ENCODE measurements at places on chromosomes 2 and 18.

DNA sequence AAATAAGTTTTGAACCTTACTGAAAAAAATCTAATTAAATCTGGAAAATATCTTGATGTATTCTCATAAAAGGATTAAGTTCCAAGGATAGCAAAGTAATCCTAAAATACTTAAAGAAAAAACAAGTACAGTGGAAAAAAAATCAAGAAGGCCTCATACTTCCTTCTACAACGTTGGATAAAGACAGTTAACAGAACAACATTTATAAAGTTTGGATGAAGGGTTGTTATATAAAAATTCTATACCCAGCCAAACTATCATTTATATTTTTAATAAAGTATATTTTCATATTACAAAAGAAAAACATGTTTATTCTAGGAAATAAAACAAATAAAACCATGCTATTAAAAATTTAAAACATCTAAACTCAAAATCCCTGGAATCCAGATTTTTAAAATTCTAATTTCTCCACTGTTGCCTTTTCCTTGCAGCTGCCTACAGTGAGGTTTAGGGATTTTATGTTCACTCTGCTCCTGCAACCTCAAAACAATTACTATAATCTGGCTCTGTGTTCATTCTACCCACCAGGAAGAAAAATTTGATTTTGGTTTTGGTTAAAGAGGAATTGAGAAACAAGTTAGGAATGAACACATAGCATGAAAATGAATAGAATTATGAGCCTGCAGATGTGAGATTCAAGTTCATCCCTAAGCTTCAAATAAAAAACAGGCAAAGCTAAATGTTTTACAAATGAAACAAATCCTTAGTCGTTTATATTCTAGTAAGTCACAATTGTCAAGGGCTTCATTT lies 142.8 kb downstream of the LPIN1 start:
- DNase-seq = no peak

- no peak for DNase-seq
These were observed 18.3 kb upstream of the TNS1 start for GRCh38 chr2:218020966-218021535.

GRCh38 chr2:240309214-240309613 lies 126.2 kb upstream of the GPC1 start:
- no peak for DNase-seq

GRCh38 chr2:197254776-197255530 lies 55.6 kb downstream of the ANKRD44 start:
- DNase-seq = no peak

- DNase-seq = peak; percentile 22
These were observed 25.3 kb downstream of the MROH2A start for GRCh38 chr2:233803292-233803911.

- no peak for DNase-seq
These were observed 172.1 kb downstream of the DSC3 start for GRCh38 chr18:30870466-30870865.

DNA sequence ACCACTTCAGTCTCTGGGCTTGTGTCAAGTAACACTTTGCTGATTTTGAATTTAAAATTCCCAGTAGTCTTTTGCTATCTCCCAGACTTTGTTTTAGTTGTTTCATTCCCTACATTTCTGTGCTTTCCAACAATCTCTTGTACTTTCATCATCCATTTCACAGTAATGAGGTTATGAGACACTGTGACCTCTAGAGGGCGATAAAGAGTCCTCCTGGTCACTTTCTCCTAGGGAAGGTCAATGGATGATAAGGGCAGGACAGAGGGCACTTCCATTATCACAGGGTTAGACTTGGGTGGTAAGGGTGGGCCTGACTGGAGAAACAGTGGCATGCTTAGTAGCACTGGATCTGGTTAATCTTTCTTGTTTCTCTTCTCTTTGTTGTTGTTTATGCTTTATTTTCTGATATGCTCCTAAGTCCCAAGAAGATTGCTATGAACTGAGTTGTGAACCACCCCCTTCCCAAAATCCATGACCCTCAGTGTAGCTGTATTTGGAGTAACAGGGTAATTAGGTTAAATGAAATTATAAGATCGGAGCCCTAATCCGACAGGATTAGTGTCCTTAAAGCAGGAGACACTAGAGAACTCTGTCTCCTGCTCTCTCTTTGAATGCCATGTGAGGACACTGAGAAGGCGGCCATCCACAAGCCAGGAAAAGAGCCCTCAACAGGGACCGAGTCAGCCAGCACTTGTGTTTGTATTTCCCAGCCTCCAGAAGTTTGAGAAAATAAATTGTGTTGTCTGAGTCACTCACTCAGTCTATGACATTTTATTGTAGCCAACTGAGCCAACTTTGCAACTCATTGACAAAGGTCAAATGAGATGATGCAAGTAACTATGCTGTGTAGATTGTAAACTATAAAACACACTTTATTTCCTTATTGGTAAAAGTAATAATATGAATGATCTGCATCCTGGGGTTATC lies 779.2 kb downstream of the CNTNAP5 start:
- DNase-seq = no peak

DNA sequence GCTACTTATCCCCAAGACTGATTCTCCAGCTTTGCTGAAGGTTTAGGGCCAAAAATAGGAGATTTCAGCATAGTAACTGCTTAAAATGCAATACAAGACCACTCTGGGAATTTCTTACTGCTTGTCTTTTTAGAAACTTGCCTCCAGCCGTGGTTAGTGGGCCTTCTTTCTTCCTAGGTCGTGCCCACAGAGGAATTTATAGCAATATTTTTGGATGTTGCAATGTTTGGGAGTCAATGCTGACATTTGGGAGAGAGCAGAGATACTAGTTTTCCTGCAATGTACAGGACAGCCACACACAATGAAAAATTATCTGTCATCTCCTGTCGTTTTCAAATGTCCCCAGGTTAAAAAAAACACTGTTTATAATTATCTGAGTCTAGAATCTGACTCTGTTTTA lies 25.6 kb upstream of the CERS6 start:
- DNase-seq = no peak

- no peak for DNase-seq
These were observed 10.1 kb upstream of the SLC11A1 start for GRCh38 chr2:218371983-218372350.

GRCh38 chr2:174217869-174218268 lies 30.5 kb downstream of the OLA1 start:
- no peak for DNase-seq

DNA sequence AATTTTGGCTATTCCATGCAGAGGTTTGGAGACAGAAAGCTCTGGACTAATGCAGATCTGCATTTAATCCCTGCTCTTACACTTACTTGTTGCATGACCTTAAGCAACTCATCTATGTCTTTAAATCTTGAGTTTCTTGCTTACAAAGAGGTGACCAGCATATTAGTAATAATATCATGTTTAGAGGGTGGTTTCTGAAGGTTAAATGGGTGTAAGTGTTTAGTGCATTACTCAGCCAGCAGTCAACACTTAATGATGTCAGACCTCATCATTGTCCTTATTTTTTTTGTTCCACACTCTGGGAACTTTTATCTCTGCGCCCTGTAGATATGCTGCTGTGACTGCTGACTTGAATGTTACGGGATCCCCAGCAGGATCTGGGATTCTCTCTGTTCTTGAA lies 1.7 kb downstream of the IL1RL1 start:
- no peak for DNase-seq

- DNase-seq = no peak
These were observed 151.3 kb upstream of the SOX11 start for GRCh38 chr2:5540856-5541255.

DNA sequence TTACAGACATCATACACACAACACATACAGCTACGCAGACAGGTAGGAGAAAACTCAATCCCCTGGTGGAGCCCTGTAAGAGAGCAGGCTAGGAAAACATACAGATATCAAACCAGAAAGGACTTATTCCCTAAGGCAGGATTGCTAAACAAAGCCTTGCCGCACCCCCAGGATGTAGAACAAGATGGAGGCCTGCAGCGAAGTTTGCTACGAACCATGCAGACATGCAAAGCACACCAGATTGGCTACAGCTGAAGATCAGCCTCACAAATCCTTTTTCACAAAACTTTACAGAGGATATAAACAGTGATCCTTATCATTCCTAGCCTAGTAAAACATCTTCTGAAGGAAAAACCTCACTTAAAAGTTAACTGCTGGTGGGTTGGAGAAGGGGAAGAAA lies 28.3 kb downstream of the C18orf54 start:
- DNase-seq = no peak

- DNase-seq = peak; percentile 14
These were observed 1.5 kb downstream of the GIGYF2 start for GRCh38 chr2:232698556-232699091.

- DNase-seq = no peak
These were observed 53.5 kb downstream of the ATL2 start for GRCh38 chr2:38323623-38324022.

DNA sequence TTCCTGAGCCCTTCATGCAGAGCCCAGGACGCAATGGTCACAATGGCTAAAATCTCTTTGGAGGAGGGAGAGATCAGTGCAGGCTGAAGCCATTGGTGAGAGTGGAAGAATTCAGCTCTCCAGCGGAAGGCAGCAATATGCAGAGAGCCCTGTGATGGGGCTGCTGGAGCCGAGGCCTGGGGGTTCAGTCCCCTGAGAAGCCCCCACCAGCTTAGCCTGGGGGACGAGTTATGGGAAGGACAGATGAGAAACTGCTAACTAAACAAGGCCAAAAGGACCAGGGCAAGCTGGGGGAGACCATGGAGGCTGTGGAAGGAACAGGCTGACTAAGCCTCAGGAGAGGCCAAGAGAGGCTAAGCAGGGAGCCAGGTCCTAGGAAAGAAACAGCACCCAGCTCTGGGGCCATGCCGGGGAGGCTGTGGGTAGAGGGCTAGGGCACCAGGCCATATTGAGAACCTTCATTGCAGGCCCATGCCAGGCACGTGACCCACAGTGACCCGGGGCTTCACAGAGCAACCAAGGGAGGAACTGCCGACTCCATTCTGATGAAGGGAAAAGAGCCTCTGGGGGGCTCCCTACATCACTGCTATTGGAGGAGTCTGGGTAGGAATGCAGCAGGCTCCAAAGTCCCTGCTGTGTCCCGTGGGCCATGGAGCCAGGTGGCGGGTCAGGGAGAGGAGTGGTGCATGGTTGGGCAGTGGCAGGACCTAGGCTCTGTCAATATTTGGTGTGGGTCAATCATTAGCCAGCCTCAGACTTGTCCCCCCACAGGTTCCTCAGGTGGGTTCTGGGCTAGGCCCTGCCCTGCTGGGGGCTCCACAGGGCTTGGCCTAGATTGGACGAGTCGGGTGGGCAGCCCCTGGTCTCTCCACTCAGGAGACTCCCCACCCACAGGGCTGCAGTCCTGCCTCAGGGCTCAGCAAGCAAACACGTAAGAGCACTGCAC lies 19.8 kb downstream of the PROC start:
- no peak for DNase-seq

DNA sequence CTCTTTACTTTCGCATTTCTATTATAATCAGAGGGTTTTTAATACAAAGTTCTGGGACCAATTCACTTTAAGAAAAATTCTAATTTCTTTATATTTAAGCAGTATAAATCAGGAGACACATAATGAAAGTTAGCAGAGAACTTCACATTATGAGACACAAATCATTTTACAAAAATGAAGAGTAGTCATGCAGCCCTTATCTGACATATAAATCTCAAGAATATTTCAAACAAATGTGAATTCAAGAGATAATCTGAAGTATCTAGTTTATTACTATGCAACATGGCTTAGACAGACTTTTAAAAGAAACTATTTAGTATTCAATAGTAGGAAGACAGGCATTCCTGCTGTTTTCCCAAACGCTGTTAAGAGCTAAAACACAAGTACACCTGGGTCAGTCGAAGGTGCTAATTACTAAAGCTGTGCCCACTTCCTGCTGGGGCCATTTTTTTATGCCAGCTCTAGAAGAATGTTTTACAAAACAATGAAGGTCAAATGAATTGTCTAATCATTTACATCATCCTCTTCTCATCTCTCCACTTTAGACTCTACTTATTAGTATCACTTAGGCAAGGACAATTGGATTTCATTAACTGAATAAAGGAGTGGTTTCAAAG lies 40.2 kb downstream of the CWC22 start:
- DNase-seq = no peak

DNA sequence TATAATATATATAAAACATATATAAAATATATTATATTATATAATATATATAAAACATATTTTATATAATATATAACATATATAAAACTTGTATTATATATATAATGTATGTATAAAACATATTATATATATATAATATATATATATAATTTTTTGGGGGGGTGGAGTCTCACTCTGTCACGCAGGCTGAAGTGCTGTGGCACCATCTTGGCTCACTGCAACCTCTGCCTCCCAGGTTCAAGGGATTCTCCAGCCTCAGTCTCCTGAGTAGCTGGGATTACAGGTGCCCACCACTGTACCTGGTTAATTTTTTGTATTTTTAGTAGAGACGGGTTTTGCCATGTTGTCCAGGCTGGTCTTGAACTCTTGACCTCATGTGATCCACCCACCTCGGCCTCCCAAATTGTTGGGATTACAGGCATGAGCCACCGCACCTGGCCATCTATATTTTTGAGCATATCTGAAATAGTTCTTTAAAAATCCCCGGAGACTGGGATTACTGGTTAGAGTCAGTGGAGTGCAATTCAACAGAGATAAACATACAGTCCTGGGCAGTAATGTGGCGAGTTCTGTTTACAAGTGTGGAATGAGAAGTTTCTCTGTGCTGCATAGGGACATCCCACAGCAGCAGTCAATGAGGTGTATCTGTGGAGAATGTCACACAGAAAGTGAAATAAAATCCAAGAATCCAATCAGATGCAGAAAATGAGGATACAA lies 208.4 kb downstream of the MYCN start:
- no peak for DNase-seq

DNA sequence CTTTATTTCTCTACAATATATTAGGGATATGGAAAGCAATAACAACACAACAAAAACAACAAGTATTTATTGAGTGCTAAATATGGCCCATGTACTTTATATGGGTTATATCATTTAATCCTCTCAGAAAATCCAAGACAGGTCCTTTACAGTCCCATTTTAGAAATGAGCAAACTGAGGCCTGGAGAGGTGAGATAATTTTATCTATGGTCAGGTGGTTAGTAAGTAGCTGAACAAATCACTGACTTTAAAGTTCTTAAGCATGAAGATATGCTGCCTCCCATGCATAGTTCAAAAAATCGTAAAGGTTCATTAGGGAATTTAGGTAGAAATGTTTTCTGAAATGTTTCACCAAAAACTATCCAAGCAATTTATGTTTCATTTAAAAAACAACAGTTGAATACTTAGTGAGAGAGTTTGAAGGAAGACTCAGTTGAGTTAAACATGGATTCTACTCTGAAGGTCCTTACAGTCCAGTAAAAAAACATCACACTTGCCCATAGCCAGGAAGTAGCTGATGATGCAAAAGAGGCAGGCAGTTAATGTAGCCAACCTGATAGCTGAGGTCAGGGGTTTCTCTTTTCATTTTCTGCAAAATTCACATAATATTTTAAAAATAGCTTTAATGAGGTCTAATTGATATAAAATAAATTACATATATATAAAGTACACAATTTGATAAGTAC lies 7.6 kb upstream of the NFE2L2 start:
- DNase-seq = no peak

GRCh38 chr2:207423886-207424285 lies 105.9 kb upstream of the CREB1 start:
- DNase-seq = peak; percentile 86

- no peak for DNase-seq
These were observed 42.0 kb downstream of the AFTPH start for GRCh38 chr2:64565949-64566710.
